Activated CD4-positive, alpha-beta T cell treated with anti-CD3 and anti-CD28 coated beads, Interleukin-2, amount 50 U/mL, for 24 hours (primary cell): ENCODE measurements at places on chromosomes 1 and 21.

DNA sequence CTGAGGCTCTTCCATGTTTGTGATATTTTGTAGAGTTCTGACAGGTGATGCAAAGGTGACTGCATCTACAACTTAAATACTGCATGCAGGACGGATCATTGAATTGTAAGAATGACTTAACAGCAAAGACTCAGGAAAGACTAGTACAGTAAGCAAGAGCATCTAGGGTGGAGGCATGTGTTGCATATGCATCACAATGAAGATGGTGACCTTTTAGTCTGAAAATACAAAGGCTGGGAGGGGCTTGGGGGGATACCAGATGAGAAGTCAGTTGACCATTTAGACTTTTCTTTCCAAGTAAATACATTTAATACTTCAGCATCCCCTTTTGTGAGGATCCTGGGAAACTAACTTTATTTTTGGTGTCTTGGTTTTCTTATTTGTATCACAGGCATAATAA is 145.5 kb downstream of the NUF2 start:
- DNase-seq: no peak

DNA sequence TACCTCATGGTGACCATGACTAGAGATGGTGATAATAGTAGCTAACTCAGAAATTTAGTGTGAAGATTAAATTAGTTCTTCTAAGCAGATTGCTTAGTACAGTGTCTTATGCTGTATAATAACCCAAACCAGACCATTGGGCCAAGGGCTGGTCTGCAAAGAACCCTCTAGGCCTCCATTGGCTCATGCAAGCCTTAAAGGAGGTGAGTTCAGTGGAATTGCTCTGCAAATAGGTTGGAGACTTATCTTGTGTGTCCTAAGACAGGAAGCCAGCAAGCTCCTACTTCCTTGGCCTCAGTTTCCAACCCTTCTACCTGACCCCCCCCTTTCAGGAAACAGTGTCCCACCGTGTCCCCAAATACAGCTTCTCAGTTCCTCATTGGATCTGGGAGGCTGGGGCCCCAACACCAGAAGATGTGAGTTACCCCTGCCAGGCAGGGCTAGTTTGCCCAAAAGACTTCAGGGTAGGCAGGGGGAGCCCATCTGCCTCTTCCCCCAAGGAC is 1.9 kb upstream of the MEF2D start:
- DNase-seq: no peak

GRCh38 chr1:156194300-156194652 is 372 bp downstream of the SLC25A44 start:
- DNase-seq: no peak

GRCh38 chr1:29991025-29991424 is 732.4 kb downstream of the MATN1 start:
- DNase-seq: no peak
